ENCODE measurements at places on chromosomes 2 and 18.

- no peak for DNase-seq
Observed at GRCh38 chr2:19256121-19256601, 102.3 kb downstream of the OSR1 start.

- DNase-seq: no peak
Observed at GRCh38 chr2:200216310-200216709, 90.2 kb upstream of the SPATS2L start.

DNA sequence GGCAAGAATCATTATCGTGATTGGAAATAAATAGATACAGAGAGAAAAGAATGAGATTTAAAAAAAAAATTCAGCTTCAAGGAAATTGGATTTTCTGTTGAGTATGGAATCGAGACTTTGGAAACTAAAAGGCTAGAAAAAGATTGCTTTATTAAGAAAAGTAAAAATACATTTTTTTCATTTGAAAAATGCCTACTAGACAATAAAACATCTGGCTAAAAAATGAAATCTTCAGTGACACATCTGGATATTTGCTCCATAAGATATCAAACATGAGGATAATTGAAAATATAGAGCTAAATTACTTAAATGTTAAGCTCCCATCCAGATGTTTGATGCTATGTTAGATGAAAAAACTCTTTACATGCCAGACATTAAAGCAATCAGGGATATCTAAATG is 879.5 kb downstream of the TSN start:
- DNase-seq: no peak

DNA sequence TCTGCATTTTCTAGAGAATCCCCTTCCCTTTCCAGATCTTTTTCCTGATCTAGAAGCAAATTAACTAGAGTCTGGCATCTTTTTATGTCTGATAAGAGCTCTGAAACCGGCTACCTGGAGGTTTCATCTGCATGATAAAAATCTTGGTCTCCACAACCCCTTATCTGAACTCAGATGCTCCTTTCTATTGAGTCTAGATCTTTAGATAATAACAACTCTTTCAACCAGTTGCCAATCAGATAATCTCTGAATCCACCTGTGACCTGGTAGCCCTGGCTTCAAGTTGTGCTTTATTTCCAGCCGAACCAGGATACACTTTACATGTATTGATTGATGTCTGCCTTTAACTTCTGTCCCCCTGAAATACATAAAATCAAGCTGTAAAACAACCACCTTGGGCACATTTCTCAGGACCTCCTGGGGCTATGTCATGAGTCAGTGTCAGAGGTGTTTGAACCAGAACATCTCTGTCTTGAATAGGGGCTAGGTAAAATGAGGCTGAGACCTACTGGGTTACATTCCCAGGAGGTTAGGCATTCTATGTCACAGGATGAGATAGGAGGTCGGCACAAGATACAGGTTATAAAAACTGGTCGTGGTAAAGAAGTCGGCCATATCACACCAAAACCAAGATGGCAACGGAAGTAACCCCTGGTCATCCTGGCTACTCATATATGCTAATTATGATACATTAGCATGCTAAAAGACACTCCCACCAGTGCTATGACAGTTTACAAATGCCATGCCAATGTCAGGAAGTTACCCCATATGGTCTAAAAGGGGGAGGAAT is 20.8 kb downstream of the RALBP1 start:
- no peak for DNase-seq

GRCh38 chr2:194815475-194815874 is 841.6 kb upstream of the SLC39A10 start:
- DNase-seq: no peak
